ENCODE measurements at places on chromosomes 7 and 10. TPM values are rescaled to one million over a fixed set of nuclear protein-coding genes. Genes with fewer than 3 reads are reported as not detected.

DNA sequence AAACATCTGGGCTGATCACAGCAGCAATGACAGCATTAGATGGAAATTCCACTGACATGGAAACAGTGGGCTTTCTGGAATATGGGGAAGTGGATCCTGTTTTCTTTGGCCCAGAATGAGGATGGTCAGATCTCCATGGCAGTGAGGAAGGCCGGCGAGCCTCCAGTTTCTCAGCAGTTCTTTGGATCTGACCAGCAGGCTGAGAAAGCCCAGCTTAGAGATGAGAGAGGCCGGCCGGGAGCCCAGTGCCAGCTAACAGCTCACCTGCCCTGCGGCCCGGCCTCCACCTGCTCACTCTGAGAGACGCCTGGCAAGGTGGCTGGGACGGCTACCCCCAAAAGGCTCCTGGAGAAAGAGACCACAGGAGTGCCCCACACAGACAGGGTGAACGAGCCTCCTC lies 24.2 kb downstream of the GPER1 start:
- no peak for DNase-seq

DNA sequence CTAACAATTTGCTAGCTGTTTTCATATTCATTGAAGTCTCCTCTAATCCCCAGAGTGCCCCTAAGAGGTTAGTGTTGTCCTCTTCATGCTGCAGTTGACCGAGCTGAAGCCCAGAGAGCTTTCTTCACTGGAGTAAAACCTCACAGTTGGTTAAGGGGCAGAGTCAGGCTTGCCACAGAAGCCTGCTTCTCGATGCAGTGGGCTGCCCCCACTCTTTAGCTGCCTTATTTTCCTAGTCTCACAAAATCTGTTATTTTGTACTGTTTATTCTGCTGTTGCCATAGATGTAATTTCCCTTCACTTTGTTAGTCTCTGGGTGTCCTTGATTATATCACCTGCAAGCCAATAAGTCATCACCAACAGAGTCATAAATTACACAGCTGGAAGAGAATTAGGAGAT lies 56.3 kb upstream of the ZPBP start:
- no peak for DNase-seq

GRCh38 chr7:26652401-26653100 lies 211.8 kb downstream of the SKAP2 start:
- DNase-seq, result no peak

DNA sequence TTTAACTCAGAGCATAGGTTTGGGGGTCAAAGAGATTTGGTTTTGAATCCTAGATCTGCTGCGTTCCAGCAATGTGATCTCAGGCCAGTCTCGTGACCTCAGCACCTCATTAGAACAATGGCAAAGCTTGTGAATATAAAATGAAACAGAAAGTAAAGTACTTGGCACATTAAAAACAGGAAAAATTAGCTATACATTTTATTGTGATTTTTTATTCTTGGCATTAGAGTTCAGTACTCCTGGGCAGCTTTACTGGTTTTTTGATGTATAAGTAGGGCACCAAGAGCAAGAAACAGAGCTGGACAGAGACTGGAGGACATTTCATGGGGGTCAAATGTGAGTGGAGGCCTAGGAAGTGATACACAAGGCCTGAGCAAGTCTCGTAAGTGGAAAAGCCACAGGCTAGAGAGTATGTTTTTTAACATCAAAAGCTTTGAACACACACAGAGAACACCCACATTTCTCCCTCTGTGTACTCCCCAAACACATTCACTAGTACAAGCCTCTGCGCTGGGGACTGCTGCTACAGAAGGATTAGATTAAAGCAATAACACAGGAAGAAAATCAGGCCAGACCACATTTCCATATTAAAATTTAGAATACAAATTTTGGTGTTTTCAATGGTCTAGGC lies 157.2 kb upstream of the SLC25A13 start:
- DNase-seq, result no peak

UPP1 gene
- 421 TPM for total RNA-seq

DNA sequence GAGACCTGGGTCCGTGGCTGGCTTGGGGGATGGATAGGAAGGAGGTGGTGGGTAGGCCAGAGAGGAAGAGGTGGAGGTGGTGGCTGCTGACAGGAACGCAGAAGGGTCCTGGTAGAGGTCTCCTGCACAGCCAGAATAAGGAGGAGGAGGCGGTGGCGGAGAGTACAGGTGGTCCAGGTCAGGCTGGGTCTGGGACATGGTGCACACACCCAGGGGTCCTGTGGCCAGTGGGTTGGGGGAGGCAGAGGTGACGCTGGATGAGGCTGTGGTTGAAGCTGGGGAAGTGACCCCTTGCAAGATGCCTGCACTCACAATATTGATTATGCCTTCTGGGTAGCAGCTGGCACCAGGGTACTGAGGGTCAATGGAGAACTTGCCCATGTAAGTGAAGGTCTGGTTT lies 2.2 kb downstream of the EGR2 start:
- no peak for DNase-seq

PRPS1L1 gene
- not detected for total RNA-seq

GRCh38 chr7:2968176-2968575 lies 75.5 kb downstream of the CARD11 start:
- no peak for DNase-seq

GRCh38 chr7:33841705-33842129 lies 63.6 kb upstream of the BMPER start:
- no peak for DNase-seq

CCL26 gene
- total RNA-seq, result not detected

DNA sequence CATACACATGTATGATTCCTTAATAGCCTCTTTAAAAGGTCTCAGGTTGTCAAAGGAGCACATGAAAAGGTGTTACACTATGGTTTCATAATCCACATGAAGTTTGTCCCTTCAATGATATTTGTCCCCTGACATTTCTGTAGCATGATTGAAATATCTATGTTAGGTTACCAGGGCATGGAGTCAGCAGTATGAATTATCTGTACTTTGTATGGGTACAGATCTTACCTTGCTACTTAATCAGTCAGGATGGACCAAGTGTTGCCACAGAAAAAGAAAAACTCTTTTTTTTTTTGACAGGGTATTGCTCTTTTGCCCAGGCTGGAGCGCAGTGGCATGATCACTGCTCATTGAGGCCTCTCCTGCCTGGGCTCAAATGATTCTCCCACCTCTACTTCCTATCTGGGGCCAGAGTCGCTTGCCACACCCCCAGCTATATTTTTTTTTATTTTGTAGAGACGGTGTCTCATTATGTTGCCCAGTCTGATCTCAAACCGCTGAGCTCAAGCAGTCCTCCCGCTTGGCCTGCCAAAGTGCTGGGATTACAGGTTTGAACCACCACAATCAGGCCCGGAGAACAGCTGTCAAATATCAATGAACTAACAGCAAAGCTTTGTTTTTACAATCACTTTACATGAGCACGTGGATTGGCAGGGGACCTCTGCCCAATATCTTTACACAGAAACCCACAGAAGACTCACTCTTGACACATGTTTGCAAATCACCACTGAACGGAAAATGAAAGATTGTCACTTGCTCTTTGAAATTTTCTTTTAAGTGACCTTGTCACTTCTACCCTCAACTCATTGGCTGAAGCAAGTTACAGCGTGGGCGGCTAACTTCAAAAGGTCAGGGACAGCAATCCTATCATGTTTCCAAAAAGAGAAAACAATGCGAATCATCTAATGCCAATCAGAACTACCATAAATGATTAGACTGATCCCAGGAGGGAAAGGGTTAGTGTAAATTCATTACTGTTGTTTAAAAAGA lies 140.2 kb downstream of the PRKG1 start:
- DNase-seq, result no peak

Measured in kidney epithelial cell (primary cell).